ENCODE measurements at places on chromosomes 3 and 15. TPM values are rescaled to one million over a fixed set of nuclear protein-coding genes. Genes with fewer than 3 reads are reported as not detected.

GRCh38 chr3:146550743-146551510 lies 6.5 kb upstream of the PLSCR1 start:
- DNase-seq: peak; percentile 92

DNA sequence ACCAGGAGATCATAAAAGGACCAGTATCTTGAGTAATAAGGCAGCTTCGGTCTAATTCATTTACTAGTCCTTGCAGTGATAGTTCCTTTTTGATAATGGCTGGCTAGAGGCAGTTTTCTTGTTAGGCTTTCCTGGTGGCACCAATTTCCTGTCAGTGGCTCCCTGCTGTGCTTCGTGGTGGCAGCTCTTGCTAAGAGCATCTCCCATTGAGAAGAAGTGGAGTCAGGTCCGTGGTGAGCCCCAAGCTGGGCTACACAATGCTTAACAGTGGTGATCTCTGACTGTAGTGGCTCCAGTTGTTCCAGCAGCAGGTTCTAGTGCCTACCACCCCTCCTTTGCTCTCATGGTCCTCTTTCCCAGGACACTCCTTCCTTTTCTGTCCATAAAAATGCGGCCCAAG lies 111.2 kb downstream of the RAP2B start:
- no peak for DNase-seq

DNA sequence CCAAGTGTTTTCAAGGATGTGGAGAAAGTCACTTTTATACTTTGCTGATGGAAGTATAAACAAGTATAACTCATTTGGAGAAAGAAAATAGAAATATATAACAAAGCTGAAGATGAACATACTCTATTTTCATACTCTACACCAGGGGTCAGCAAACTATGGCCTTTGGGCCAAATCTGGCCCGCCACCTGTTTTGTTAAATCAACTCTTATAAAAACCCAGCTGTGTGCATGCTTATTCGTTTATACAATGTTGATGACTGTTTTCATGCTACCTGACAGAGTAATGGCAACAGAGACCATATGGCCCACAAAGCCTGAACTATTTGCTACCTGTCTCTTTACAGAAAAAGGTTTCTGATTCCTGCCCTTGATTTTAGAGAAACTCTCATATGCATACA lies 124.0 kb downstream of the NR1D2 start:
- no peak for DNase-seq

DUOXA1 gene
- 0.30 TPM for total RNA-seq
